ENCODE measurements at places on chromosomes 1 and 21.

DNA sequence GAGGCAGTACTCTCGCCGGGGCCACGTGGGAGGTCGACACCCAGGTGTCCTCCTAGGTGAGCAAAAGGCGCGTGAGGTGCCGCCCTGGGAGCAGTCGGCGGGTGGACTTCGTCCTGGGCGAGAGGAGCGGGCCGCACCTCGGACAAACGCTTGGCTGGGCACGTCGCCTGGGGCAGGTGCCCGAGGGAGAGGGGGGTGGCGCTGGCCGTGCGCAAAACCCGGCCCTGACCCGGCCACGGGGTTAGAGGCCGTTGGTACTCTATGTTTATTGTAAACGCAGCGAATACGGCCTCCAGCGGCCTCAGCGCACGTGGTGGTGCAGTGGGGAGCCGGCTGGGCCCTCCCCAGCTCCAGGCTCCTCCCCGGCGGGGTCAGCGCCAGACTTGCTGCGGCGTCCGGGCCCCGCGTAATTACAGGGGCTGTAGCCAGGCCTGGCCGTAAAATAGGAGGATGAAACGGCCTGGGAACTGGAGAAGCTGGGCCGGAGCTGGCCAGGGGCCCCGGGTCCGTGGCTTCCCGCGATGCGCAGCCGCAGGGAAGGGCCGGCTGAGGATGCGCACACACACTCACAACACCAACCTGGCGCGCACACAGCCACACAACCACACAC is 1.6 kb upstream of the EFNA1 start:
- DNase-seq: no peak

- DNase-seq: no peak
Observed at GRCh38 chr1:117600966-117601365, 4.9 kb upstream of the TENT5C start.

DNA sequence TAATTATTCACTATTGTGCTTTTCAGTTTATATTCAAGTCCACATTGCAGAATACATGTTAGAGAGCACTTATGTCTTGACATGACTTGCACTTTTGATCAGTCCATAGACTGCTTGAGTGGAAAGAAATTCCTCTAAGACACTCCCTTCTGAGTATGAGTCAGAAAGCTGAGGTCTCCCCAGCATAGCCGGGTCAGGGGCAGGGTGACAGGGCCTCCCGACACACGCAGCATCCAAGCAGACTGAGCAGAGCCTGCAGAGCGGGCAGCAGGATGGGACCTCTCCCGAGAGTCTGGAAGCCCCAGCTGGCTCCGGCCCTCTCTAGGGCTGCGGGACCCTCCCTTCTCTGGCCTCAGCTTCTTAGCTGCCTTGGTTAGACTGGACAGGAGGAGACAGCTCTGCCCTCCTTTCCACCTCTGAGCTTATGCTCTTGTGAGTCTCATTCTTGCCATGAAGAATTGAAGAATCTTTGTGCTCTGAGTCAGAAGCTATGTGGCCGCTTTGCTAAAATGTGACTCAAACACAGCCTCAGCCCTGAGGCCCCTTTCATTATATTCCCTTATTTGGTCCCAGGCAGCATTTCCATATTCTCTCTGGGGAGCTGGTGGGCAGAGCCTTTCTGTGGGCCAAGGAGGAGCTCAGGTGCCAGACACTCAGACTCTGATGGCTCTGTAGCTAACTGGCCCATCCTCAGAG is 11.2 kb upstream of the CAPN2 start:
- DNase-seq: no peak

- no peak for DNase-seq
Observed at GRCh38 chr1:45979074-45979777, 153.2 kb downstream of the PIK3R3 start.

DNA sequence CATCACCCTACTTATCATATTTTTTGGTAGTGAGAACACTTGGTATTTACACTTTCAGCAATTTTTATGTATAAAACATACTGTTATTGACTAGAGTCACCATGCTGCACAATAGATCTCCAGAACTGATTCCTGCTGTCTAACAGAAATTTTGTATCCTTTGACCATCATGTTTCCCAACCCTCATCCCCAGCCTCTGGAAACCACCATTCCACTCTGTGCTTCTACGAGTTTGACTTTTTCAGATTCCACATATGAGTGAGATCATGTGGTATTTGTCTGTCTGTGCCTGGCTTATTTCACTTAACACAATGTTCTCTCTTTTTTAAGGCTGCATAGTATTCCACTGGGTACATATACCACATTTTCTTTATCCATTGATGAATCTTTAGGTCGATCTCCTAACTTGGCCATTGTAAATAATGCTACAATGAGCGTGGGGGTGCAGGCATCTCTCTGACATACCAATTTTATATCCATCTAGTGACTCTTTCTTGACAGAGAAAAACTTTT is 115.9 kb upstream of the RUNX1 start:
- DNase-seq: no peak

DNA sequence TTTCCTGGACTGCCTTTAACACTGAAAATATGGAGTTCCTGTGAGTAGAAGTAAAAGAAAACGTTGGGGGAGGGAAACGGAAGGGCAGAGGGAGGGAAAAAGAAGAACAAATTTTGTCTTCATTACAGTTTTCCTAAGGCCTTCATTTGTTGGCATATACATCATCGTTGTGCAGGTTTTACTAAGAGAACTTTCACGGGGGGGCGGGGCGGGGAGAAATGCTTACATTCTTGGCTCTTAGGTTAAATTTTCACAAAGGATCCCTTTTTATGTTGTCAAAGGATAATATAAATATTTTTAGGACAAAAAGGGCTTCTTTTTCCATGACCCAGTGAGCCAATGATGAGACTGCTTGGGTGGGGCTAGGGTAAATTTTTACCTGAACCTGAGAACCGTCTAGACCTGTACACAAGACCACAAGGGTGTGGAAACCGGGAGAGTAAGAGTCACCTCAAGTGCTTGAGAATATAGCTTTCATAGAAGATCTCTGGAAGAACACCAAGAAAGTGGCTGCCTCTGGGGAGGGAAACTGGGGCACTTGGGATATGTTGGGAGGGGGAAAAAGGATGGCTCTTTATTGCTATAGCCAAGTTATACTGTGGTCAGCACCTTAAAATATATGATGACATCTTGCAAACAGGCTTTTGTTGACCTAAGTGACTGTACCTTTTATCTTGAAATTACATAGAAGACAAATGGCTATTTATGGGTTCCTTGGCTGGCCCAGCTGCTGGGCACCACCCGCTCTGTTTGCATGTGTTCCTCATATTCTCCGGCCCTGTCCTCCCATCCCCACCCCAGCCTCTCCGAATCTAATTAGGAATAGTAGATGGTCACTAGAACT is 2.0 kb upstream of the UTP25 start:
- no peak for DNase-seq

GRCh38 chr1:229196404-229197264 is 74.3 kb upstream of the RAB4A start:
- DNase-seq: no peak

GRCh38 chr1:64508629-64509028 is 38.7 kb downstream of the CACHD1 start:
- DNase-seq: no peak

GRCh38 chr1:192225703-192226102 is 67.4 kb downstream of the RGS18 start:
- no peak for DNase-seq

- DNase-seq: no peak
Observed at GRCh38 chr21:16004086-16004485, 274.3 kb downstream of the USP25 start.

DNA sequence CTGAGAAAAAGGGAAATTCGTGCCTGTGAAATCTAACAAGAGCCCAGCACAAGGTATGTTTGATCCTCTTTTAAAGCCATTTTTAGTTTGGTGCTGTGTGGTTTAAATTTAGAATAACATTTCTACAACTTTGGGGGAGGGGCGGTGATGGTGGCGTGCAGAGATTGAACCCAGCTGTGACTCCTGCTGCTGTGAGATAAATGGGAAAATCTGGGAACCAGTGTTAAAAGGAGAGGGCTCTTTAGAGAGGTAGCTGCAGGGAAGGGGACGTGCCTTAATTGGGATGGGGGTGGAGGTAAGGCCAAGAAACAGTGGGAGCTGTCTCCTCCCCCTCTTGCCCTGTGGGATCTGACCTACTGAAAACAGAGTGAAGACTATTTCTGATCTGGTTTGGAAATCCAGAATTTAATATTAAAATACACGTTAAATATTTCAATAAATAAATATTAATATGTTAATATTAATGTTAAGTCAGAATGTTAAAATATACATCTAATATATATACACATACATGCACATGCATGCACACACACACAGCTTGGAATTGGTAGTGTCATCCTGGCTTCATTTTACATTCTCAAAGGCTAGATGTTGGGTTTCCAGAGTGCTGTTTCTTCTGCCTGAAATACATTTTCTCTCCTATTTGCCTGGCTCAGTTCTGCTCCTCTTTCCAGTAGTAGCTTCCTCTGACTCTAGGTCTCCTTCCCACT is 30.1 kb upstream of the DNAJC6 start:
- DNase-seq: no peak

GRCh38 chr1:27476237-27476636 is 13.7 kb downstream of the WASF2 start:
- DNase-seq: no peak

- DNase-seq: peak; percentile 62
Observed at GRCh38 chr1:89523572-89524368, 859 bp upstream of the LRRC8B start.

DNA sequence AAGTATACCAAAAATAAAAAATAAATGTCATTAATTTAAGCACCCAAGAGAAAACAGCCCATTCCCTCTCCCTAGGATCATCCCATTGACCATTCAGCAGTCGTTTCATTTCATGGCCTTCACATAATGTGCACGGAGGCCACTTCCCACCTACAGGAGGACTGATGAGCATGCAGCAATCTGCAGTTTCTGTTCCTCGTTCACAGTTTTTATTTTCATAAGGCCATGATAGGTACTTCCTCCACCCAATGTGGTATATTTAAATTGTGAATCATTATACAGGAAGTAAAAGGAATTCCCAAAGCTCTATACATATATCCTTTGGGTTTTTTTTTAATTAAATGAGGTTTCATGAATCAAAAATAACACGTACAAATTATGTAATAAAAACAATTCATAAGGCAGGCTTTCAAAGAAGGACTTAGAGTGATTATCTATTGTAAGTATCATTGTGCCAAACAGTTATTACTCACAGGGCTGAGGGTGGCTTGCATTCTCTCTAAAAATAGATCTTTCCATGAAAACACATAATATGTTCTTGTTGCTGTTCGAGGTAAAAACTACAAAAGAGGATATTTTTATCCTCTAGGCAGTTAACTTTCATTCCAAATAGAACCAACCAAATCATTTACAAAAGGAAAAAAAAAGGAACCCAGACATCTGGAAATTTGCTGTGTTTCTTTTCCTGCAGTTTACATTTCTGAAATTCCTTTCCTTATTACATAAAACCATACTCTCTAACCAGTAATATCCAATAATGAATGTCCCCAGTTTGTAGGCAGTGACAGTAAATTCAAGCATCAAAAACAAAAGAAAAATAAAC is 27.5 kb upstream of the SLC44A3 start:
- no peak for DNase-seq

DNA sequence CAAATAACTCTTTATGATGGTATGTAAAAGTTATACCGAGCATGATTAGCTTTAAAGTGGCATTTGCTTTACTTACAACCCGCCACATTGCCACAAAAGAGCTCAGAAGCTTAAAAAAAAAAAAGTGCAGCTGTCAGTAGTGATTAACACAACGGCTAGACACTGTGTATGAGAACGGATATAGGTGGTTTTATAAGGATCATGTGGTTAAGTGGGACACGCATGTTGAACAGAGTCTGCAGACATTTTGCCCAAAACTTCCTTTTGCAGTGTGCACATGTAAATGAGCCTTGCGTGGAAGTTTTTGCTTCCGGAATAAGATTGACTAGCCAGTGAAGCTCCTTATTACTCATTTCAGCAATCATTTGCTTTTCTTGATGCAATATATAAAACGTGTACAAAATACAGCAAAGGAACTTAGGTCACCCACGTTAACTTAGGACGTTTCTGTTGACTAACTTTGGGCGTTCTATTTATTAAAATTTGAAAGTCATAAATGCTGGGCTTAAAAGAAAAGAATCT is 58.7 kb upstream of the RGS1 start:
- DNase-seq: no peak

DNA sequence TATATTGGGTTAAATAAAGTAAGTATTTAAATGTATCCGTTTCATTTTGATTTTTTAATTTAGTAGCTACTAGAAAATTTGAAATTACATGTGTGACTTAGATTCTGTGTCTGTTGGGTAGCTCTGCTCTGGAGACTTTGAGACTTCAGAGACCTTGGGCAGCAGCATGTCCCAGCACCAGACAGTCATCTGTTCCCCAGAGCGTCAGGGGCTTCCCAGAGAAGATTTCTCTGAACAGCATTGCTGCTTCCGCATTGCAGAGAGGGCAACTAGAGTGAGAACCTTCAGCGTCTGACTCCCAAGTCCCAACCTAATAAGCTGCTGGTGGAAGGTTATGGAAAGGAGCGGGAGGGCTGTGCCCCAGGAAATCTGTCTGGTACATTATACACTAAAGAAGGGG is 6.6 kb downstream of the LINGO4 start:
- DNase-seq: no peak

DNA sequence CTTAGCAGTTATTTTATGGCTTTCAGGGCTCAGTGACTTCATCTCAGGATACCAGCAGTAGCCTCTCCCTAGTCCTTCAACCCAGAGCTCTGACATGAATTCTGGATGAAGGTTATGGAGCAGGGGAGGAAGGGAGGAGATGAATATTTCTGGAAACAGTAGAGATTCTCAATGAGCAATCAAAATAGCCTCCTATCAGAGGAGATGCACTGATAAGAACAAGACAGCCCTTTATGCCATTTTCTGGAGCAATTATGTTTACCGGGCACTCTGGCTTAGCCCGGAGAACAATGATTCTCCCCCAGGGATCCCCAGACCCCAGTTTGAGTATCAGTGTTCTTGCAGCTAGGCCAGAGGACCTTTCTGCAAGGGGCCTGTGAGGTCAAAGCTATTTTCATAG is 37.9 kb upstream of the EDARADD start:
- no peak for DNase-seq

DNA sequence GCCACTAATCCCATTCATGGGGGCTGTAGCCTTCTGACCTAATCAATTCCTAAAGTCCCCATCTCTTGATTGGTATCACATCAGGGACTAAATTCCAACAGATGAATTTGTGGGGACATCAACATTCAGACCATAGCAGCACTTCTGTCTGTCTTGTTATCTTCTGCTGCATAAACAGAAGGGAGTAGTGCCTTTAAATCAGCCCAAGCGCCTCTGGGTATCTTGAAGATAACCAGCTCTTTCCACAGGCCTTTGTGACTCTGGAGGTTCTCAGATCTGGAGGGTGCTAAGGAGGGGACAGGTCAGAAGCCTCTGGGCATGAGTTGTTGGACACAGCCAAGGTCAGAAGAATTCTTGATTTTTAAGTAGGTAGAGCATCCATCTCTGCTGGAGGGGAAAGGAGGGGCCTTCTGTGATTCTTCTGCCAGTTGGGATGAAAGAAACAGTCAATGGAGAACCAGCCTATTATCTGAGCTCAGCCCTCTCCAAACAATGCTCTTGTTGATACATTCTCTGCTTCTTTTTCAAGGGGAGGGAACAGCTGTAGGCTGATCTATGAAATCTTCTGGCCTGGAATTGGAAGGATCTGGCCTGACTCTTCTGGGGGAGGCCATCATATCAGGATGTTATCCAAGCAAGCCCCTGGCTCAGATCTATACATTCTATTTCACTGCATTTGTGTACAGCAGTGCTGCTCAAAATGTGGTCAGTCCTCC is 31.3 kb upstream of the LRIG2 start:
- DNase-seq: no peak

Measured in NCI-H1694 treated with DMSO at 0.1 percent for 48 hours (cell line).